Activated CD4-positive, alpha-beta T cell treated with anti-CD3 and anti-CD28 coated beads for 36 hours (primary cell): ENCODE measurements at places on chromosomes 4 and X. TPM values are rescaled to one million over a fixed set of nuclear protein-coding genes. Genes with fewer than 3 reads are reported as not detected.

GRCh38 chr4:185379326-185380295 lies 16.1 kb downstream of the LRP2BP start:
- no peak for DNase-seq
- no peak overlapping the region for H3K4me3 ChIP-seq
- peaks cover 3% of the 10 kb centered on the region for H3K4me1 ChIP-seq
- peaks cover 5% of the 10 kb centered on the region for H3K36me3 ChIP-seq

GRCh38 chr4:181418496-181418895 lies 824.7 kb upstream of the TENM3 start:
- no peaks in the 10 kb centered on the region for H3K36me3 ChIP-seq
- H3K27ac ChIP-seq = no peak overlapping the region
- no peaks in the 10 kb centered on the region for H3K27me3 ChIP-seq
- no peaks in the 10 kb centered on the region for H3K4me1 ChIP-seq
- no peak for DNase-seq

- H3K4me1 ChIP-seq = peaks cover 2% of the 10 kb centered on the region
- H3K4me3 ChIP-seq = no peak overlapping the region
- H3K27ac ChIP-seq = no peak overlapping the region
- H3K36me3 ChIP-seq = peaks cover 61% of the 10 kb centered on the region
- no peak for DNase-seq
These were observed 35.6 kb upstream of the KCNE5 start for GRCh38 chrX:109660435-109661143.

- H3K36me3 ChIP-seq = no peaks in the 10 kb centered on the region
- H3K4me1 ChIP-seq = no peaks in the 10 kb centered on the region
- no peak for DNase-seq
- H3K27ac ChIP-seq = no peak overlapping the region
- peaks cover 5% of the 10 kb centered on the region for H3K27me3 ChIP-seq
These were observed 48.9 kb downstream of the JADE3 start for GRCh38 chrX:46961097-46961496.

GRCh38 chr4:28436191-28437080 lies 1575.8 kb downstream of the STIM2 start:
- H3K4me3 ChIP-seq = no peak overlapping the region
- no peaks in the 10 kb centered on the region for H3K27me3 ChIP-seq
- H3K36me3 ChIP-seq = no peaks in the 10 kb centered on the region
- no peaks in the 10 kb centered on the region for H3K4me1 ChIP-seq
- H3K27ac ChIP-seq = no peak overlapping the region

Gene PCDH19
- not detected for total RNA-seq
